LoVo (cell line): ENCODE measurements at places on chromosomes 5 and 9.

- DNase-seq, result peak; percentile 97
These were observed 23.4 kb downstream of the WWC1 start for GRCh38 chr5:168314735-168315411.

GRCh38 chr5:3324421-3325101 lies 271.1 kb upstream of the IRX1 start:
- no peak for DNase-seq

DNA sequence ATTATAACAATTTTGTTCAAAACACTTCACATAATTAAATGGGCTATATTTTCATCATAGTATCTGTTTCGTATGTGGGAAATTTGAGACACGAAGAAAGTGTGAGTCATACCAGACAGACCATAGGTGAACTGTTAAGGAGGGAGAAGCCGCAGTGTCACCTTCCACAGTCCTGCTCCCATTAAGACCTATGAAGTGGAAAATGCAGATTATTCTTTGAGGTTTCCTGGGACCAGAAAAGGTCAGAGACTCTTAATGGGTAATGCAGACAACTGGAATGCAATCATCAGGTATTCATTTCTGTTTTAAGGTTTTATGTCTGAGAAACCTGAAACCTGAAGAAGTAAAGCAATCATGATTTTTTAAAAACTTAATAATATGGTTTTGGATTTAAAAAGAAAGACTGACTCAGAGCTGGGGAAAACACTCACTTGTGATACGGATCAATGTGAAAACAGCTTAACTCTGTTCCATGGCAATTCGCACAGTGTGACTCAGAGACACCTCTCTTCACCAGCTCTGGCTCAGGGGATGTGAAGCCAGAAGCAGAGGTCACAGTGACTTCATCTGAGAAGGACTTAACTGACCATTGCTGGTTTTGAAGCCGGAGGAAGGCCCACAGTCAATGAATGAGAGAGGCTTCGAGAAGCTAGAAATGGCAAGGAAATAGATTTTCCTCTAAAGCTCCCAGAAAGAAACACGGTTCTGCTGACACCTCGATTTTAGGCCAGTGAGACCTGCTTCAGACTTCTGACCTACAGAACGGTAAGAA lies 17.2 kb upstream of the GCNT1 start:
- DNase-seq, result no peak

- no peak for DNase-seq
These were observed 449.0 kb downstream of the CCDC171 start for GRCh38 chr9:16001856-16002255.

DNA sequence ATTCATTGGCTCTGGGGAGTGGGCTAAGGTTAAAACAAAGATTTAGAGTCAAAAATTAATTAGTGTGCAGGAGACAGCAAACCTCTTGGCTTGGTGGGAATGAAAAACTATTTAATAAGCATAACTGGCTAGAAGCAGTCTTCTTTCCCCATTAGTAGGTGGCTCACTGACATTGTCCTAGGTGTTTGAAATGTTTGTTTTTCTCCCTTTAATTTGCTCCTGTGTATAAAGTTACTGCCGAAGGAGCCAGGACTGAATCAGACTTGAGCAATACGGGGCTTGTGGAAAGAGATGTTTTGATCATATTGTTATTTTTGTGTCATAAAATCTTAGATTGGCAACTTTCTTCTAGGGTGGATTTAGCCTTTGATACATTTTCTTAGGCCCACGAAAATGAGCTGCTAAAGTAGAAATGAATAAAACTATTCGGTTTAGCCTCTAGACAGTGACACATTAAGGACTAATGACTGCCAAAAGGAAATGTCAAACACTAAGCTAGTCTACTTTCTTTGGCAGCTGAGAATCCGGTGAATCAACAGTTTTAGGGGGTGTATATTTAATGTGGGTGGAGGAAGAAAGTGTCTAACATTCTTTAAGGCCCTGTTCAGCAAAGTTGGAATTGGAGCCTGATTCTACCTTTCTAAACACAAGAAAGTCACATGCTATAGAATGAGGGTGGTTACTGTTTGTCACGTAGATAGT lies 30.2 kb downstream of the LRRTM2 start:
- no peak for DNase-seq

DNA sequence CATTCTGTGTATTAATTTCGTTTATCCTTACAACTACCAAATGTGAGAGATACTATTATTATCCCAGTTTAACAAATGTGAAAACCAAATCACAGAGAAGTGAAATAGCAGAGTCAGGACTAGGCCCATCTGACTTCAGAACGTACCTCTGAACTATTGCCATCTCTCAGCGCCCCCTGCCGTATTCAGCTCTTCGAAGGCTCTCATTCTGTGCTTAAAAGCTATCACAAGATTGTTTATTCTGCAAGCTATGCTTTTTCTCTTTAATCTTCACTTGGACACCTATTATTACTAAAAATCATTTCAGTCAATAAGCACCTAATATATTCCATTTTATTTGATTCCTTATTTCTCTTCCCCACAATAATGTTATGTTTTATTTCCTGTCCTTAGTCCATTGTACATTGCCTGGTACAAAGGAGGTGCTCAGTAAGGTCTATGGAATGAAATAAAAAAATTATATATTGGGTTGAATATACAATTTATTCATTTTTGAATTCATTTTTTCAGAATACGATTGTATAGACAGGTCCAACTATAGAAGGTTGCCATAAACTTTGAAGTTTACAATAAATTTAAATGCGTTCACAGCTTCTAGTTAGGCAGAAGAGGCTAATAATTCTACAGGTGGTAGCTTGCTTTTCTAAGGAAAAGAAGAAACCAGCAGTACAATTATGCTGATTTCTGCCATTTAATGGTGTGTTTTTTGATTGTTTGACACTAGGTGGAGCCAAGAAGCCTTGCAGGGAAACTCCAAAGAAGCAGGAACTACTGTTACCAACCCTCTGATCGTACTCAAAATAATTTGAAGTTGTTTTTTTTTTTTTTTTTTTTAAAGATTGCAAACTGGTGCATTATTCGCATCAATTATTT lies 202.2 kb upstream of the DMRTA1 start:
- peak; percentile 65 for DNase-seq

- DNase-seq, result no peak
These were observed 164.3 kb upstream of the BRINP1 start for GRCh38 chr9:119533504-119533903.

DNA sequence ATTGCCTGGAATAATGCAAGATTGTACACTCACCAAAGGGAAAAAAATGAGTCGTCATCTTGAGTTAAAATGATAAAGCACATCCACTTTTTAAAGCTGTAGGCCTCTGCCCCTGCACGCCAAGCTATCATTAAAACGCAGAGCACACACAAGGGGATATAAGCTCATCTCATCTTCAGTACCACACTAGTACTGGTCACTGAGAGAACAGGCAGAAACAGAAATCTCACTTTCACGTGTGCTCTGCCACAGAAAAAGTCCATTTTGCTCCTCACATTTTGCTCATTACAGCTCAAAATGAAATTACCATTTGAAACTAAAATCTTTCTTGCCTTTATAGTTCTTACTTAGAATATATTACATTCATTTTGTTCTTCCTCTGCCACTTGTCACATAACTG lies 99.2 kb upstream of the SLC30A5 start:
- DNase-seq, result no peak

DNA sequence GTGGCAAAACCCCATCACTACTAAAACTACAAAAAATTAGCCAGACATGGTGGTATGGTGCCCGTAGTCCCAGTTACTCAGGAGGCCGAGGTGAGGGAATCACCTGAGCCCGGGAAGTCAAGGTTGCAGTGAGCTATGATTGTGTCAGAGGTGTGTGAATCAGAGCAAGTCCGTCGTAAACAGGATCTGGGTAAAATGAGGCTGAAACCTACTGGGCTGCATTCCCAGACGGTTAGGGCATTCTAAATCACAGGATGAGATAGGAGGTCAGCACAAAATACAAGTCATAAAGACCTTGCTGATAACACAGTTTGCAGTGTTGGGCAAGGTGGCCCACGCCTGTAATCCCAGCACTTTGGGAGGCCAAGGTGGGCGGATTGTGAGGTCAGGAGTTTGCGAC lies 1.9 kb upstream of the CLTB start:
- peak; percentile 63 for DNase-seq

GRCh38 chr9:99845063-99845462 lies 23.4 kb downstream of the NR4A3 start:
- DNase-seq, result no peak

DNA sequence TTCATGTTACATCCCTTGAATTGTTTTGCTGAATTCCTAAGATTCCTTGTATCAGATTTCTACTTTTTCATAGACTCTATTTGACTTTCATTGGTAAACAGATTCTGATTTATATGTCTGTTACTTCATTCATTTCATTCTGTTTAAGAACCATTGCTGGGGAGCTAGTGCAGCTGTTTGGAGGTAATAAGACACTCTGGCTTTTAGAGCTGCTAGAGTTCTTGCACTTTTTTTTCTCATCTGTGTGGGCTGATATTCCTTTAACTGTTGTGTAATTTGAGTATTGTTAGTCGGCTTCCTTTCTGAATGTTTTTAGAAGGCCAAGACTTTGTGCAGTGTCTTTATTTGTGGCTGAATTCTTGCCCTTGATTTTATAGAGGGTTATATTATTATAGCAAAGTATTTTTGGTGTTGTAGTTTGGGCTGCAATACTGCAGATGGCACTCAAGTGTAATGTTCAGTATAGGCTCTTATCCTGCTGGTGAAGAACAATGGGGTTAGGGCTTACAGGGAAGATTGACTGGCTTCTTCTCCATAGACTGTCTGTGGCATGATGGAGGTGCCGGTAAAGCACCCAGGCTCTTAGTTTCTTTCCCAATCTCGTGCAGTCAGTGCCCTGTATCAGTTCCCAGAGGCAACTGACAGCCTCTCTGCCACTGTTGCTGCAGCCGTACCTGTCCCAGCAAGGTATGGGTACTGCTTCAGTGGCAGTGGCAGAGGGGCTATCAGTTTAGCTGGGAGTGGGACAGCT lies 162.2 kb downstream of the OXCT1 start:
- DNase-seq, result peak; percentile 23

GRCh38 chr9:69104830-69105527 lies 69.1 kb upstream of the TJP2 start:
- peak; percentile 85 for DNase-seq

- no peak for DNase-seq
These were observed 227.4 kb downstream of the NR3C1 start for GRCh38 chr5:143176048-143176447.

- no peak for DNase-seq
These were observed 106.8 kb downstream of the LMNB1 start for GRCh38 chr5:126883564-126884245.

DNA sequence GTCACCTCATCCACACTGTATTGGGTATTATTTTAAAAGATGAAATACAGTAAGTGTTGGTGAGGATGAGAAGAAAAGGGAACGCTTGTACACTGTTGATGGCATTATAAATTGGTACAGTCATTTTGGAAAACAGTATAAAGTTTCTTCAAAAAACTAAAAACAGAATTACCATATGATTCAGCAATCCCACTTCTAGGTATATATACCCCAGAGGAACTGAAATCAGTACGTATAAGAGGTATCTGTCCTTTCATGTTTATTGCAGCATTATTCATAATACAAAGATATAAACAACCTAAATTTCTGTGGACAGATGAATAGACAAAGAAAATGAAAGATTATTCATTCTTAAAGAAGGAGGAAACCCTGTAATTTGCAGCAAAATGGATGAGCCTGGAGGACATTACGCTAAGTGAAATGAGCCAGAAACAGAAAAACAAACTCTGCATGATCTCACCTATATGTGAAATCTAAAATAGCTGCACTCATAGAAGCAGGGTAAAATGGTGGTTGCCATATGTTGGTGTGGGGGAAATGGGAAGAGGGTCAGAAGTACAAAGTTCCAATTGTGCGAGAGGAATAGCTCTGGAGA lies 191.6 kb downstream of the TRIM36 start:
- no peak for DNase-seq

- DNase-seq, result no peak
These were observed 22.1 kb downstream of the CAMSAP1 start for GRCh38 chr9:135885100-135885853.

GRCh38 chr5:67165526-67166459 lies 30.8 kb downstream of the CD180 start:
- peak; percentile 81 for DNase-seq

DNA sequence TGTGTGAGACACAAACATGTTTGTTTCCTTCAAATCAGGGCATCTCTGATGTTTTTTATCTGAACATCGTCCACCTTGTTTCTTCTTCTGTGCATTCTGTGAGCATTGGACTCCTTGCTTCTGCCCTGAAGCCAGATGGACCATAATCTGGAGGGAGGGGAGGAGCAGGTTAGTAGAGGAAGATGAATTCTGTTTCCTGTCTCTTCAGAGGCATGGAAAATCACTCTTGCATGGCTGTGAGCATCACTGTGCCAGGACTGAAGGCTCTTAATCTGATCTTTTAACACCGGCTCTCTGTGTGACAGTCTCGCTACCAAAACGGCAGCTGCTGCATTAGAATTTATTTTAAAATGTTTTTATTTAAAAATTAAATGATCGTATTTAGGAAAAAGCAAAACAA lies 43.3 kb downstream of the TLE4 start:
- DNase-seq, result no peak

DNA sequence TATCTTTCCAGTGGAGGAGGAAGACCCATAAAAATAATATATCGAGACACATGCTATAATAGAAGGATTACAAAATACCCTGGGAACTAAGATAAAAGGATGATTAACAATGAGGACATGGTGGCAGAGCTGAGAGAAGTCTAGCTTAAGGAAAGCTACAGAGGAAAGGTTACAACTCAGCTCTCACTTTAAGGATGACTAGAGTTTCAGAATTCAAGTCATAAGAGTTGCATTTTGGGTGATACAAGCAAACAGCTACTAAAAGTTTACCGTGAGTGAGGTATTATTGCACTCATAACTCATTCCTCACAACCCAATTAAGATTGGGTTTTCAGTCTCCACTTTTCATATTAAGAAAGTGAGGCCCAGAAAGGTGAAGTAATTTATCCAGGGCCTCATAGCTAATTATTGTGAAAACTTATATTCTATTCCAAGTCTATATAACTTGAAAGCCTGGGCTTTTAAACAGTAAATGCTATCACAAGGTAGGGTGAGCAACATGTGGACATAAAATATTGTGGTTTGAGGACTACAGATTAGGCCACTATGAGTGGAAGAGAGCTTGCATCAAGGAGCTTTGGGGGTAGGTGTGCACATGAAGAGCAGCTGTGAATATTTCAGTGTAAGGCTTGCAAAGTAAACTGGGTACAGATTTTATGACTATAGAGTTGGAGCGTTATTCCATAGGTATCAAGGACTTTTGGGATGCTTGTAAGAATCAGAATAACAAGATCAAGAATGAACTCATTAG lies 28.0 kb downstream of the JAKMIP2 start:
- no peak for DNase-seq

- no peak for DNase-seq
These were observed 3.1 kb upstream of the GNPDA1 start for GRCh38 chr5:142015781-142016533.

GRCh38 chr5:179187229-179187678 lies 127.1 kb downstream of the ZNF354C start:
- DNase-seq, result no peak

- DNase-seq, result no peak
These were observed 17.5 kb downstream of the CAPSL start for GRCh38 chr5:35920890-35921289.

- no peak for DNase-seq
These were observed 387.7 kb upstream of the IRX4 start for GRCh38 chr5:2270467-2270866.
